ENCODE measurements at places on chromosomes 5 and 9.

DNA sequence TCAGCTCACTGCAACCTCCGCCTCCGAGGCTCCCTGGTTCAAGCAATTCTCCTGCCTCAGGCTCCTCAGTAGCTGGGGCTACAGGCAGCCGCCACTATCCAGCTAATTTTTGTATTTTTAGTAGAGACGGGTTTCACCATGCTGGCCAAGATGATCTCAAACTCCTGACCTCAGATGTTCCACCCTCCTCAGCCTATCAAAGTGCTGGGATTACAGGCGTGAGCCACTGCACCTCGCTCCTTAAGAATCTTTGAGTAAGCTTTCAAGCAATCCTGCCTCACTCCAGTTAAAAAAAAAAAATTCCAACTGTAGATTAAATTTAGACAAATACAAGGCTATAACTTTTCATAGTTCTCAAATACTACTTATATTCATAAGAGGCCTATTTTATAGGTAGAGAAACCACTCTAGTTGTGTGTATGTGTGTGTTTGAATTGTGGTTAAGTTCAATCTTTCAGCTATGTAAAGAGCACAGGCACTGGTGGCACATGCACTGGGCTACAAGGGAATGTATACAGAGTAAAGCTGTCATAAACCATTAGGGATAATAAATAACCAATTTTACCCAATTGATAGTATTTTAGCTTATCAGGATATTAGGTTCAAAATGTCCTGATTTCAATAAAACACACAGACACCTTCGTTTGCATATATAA lies 50.6 kb upstream of the RAPGEF6 start:
- DNase-seq = no peak

DNA sequence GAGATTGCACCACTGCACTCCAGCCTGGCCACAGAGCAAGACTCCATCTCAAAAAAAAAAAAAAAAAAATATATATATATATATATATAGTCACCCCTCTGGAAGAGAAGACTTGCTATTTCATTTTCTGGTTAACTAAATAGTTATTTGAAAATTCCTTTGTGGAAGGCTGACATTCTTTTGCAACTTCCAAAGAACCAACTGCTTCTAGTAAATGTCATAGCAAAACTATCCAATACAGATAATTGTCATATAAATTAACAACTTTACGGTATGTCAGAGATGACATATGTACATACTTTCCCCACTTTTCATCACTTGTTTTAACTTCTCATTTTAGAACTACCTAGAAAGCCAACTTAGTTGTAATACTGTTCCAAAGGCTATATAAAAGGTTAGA lies 50.9 kb downstream of the PRUNE2 start:
- no peak for DNase-seq

DNA sequence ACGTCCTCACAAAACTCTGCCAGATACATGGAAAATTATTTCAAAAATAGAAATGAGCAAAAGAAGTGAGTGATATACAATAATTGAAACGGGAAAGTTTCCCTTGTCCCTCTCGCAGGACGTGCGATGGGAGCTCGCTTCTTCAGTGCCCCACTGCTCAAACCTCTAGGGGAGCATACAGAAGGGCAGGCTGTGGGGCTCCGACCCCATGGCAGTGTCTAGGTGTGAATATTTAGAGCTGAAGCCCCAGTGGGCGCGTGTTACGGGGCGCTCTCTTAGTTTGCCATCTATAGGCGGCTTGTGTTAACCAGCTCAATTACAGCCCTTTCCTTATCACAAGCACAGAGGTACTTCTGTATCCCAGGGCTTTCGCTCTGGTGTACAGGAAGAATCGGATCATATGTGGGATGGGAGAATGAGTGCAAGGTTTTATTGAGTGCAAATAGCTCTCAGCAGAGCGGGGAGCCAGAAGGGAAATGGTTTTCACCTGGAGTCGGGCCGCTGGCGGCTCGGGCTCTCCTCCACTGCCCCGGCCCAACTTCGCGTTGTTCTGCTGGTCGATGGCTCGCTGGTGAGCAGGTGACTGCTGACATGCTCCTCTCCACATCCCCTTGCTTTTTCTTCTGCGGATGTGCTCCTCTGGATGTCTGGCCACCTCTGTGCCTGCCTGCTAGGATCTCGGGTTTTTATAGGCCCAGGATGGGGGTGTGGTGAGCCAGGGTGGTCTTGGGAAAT lies 334.0 kb upstream of the PTPRD start:
- DNase-seq = no peak

GRCh38 chr9:105880517-105880916 lies 186.2 kb downstream of the TMEM38B start:
- no peak for DNase-seq

GRCh38 chr9:5915438-5915837 lies 24.7 kb downstream of the MLANA start:
- no peak for DNase-seq

- DNase-seq = no peak
Measured at GRCh38 chr5:81163651-81164050, 69.5 kb upstream of the CKMT2 start.

All from MM.1S (cell line).